ENCODE measurements at places on chromosomes 12 and 14. TPM values are rescaled to one million over a fixed set of nuclear protein-coding genes. Genes with fewer than 3 reads are reported as not detected.

DNA sequence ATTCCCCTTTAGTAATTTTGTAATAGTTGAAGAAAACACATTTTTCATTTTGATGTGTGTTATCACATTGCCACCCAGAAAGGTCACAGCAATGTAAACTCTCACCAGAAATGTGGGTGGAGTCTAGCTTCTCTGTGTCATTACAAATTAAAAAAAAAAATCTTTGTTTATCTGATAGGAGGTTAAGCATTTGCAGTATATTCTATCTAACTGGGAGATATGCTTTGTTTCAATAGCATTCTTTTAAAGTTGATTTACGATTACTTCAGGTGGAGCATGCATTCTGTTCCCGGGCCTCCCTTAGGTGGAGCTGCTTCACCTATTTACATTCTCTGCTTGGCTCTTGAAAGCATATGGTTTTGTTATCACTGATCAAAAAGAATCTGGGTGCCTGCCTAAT lies 7.8 kb downstream of the ADIPOR2 start:
- no peak for DNase-seq
- H3K27me3 ChIP-seq: no peaks in the 10 kb centered on the region
- H3K4me3 ChIP-seq: no peak overlapping the region
- H3K27ac ChIP-seq: no peak overlapping the region

- no peaks in the 10 kb centered on the region for H3K4me1 ChIP-seq
- no peak overlapping the region for H3K27ac ChIP-seq
- no peak for DNase-seq
- no peak overlapping the region for H3K4me3 ChIP-seq
Measured at GRCh38 chr14:46323404-46323762, 328.2 kb downstream of the RPL10L start.

DNA sequence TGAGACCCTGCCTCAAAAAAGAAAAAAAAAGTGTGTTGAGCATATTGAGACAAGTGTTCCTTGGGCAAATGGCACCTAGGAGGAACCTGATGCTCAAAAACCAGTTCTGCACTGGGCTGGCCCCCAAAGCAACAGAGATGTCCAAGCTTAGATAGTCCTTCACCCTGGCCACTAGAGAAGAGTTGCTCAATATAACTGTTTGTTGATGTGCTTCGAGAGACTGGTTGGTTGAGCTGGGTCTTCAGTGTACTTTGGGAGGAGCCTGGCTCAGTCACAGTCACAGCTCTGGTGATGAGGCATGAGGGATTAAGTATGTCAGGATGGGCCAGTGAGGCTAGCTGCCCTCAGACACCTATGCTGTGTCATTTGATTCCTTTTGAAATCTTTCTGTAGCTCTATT lies 38.0 kb downstream of the SLC2A14 start:
- H3K4me1 ChIP-seq: no peaks in the 10 kb centered on the region
- H3K27me3 ChIP-seq: no peaks in the 10 kb centered on the region
- no peak for DNase-seq
- H3K27ac ChIP-seq: no peak overlapping the region
- no peak overlapping the region for H3K4me3 ChIP-seq
- H3K36me3 ChIP-seq: no peaks in the 10 kb centered on the region

The C1QL4 gene
- not detected for total RNA-seq

DNA sequence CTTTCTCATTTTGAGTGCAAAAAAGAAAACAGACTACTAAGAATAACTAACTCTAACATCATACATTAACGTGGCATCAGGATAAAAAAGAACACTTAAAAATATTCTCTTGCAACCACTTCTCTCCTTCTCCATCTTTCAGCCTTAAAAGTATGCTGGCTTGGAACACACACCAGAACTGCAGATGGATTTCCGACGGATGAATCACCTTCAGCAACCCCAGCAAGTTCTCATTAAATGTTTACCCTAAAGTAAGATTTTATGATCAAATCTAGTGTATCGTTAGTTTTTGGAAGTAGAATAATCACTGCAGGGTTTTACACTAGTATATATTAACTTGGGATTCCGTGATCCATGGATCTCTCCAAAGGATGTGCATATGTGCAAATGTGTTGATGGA lies 1.2 kb downstream of the NEK9 start:
- no peaks in the 10 kb centered on the region for H3K27me3 ChIP-seq
- no peaks in the 10 kb centered on the region for H3K36me3 ChIP-seq
- peak overlapping the region; percentile 94 for H3K27ac ChIP-seq
- DNase-seq: no peak
- H3K4me3 ChIP-seq: peak overlapping the region; percentile 99

GRCh38 chr14:20652996-20653975 lies 11.8 kb upstream of the OR6S1 start:
- H3K4me3 ChIP-seq: no peak overlapping the region
- DNase-seq: peak; percentile 23
- H3K36me3 ChIP-seq: no peaks in the 10 kb centered on the region

DNA sequence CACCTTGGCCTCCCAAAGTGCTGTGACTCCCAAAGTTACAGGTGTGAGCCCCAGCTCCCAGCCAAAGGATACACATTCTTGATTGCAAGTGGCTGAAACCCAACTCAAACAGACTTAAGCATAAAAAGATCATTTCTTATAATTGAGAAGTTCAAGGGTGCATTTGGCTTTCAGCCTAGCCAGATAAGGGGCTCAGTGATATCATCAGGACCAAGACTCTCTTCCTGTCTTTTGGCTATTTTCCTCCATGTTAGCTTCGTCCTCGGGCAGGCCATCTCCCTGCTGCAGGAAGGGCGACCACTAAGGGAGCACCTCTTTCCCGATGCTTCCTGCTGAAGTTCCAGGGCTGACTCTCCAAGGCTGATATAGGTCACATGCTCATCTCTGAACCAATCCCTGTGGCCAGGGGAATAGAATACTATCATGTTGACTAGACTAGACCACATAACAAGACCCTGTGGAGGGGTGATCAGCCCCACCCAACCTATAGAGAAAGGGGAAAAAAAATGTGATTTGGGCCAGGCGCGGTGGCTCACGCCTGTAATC lies 9.8 kb upstream of the KRT8 start:
- H3K4me3 ChIP-seq: no peak overlapping the region
- DNase-seq: no peak
- H3K27ac ChIP-seq: no peak overlapping the region
- H3K36me3 ChIP-seq: no peaks in the 10 kb centered on the region
- H3K4me1 ChIP-seq: no peaks in the 10 kb centered on the region
